ENCODE measurements at places on chromosomes 13 and 19.

DNA sequence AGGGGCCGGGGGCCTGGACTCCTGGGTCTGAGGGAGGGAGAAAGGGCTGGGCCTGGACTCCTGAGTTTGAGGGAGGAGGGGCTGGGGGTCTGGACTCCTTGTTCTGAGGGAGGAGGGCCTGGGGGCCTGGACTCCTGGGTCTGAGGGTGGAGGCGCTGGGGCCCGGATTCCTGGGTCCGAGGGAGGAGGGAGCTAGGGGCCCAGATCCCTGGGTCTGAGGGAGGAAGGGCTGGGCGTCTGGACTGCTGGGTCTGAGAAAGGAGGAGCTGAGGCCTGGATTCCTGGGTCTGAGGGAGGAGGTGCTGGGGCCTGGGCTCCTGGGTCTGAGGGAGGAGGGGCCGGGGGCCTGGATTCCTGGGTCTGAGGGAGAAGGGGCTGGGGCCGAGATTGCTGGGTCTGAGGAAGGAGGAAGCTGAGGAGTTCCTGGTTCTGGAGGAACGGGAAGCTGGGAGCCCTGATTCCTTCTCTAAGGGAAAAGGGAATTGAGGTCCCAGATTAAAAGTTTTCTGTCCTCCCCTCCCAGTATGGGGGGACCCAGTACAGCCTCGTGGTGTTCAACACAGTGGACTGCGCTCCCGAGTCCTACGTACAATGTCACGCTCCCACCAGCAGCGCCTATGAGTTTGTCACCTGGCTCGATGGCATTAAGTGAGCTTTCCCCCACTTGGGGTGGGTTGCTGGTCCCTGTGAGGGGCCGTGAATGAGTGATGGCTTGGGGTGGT, 721 bp downstream of the MED25 start:
- DNase-seq, result no peak

DNA sequence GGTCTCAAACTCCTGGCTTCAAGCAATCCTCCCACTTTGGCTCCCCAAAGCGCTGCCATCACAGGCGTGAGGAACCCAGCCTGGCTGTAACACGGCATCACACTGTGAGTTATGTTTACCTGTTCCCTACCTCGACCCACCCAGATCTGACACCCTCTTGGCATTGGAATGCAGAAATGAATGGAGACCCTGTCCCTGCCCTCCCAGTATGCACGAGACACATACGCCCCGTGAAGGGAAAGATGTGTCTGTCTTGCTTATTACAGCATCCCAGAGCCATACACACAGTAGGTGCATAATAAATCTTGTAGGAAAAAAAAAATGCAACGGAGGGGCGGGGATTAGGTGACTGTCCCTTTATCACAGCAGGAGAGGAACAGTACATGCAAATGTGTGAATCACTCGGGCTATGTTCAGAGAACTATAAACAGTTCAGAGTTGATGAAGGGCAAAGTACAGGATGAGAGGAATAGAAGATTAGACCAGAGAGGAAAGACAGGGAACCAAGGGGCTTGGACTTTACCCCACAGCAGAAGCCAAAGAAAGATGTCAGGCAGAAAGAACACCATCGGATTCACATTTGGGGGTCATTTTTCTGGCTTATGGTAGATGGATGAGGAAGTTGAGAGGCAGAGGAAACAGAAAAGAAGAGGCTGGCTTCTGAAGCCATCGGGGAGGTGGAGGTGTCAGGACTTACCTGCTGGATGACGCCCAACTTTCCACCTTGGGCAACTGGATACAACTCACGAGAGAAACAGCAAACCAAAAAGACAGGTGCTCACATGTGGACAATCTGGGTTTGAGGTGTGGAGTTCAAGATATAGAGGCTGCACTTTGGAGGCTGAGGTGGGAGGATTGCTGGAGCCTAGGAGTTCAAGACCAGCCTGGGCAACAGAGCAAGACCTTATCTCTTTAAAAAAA, 94.3 kb downstream of the INSR start:
- DNase-seq, result no peak

DNA sequence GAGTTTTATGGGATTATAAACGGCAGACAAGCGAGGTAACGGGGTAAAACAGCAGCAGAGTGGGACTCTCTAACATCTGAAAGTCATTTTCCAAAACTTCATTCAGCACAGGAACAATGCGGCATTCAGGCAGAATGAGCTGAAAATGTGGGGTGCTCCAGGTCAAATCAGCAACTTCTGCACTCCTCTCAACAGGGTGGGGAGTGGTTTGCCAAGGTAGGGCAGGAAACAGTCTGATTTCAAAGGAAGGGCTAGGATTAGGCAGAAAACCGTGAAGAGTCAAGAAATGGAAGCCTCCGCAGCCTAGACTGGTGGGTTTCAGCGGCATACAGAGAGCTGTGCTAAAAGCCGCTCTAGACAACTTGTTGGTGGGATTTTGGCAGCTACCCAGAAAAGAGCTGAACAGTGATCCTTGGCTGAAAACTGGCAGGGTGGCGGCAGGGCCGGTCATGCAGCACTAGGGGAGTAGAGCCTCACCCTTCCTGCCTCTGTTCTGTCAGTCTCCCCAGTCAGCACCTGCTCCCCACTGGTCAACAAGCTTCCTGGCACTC, 154.2 kb upstream of the KLF12 start:
- no peak for DNase-seq

DNA sequence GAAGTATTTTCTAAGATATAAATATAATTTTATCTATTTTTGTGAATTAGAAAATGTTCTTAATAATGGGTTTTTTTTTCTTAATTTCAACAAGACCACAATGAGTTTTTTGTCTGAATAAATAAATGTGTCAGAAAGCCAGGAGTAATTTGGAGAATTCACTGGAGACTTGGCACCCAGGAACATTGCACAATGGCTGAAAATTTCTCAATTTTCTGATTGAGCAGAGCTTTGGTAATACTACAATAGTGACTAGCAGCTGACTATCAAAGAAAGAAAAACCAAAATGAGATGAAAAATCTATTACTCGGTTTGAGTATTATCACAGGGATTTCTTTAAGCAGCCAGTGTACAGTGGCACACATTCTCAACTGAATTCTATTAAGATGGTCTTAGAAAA, 394.4 kb upstream of the PCDH20 start:
- DNase-seq, result no peak

DNA sequence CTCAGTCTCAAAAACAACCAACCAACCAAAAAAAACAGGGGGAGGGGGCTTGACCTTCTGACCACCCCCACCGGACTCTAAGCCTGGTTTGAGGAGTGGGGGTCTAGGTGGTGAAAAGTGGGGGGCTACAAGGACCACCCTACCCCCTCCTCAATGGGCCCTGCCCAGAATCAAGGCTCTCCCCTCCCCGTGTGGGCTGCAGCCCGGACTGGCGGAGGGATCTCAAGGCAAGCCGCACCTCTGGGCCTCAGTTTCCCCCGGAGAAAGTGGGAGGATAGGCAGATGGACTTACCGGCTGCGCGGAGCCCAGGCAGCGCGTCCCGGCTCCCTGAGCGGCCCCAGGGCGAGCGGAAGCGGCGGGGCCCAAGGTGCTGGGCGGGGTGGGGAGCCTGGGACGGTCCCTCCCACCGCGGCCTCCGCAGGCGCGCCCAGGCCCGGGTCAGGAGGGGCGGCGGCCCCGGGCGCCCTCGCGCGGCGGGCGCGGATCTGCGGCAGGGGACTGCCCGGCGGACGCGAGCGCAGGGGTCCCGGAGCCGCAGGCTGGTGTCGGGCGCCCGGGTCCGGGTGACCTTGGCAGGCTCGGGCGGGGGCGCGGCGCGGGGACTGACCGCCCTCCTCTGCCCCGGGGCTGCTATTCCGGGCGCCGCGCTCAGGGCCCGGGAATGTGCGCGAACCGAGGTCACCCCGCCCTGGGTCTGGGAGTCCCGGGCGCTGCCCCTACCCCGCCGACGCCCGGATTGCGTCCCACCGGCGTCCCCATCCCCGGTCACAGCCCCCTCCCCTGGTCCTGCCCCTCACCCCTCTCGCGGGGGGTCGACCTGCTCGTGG, at the start of gene ADAMTSL5:
TSS of gene ADAMTSL5 (minus strand) at position 349 of the 828 bp plus-strand sequence. CDS start 2,076 bp downstream, outside the sequence.
- DNase-seq, result no peak

DNA sequence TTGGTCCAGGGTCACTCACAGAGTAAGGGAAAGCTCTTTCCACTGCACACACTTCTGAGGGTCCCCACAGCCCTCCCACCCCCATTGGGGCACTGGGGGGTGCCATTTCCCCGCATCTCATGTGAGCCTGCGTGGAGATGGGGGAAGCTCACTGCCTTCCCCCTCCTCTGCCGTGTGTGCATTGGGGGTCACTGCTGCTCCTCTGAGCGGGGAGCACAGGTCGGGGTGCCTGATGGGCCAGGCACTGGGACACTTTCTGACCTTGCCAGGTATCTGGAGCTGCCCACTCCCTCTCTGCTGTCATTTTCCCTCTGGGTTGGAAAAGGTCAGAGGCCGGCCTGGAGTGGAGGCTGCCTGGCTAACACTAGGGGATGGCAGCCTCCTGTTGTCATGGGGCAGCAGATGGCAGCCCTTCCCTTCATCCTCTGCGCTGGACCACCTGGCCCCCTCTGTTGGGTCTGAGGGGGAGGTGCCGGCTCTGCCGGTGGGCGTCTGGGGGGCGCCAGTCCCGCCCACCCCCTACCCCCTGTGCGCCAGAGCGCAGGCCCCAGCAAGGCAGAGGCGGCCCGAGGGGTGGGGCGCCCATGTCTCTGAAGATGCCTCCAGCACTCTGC, 9.1 kb downstream of the SSBP4 start:
- peak; percentile 78 for DNase-seq

DNA sequence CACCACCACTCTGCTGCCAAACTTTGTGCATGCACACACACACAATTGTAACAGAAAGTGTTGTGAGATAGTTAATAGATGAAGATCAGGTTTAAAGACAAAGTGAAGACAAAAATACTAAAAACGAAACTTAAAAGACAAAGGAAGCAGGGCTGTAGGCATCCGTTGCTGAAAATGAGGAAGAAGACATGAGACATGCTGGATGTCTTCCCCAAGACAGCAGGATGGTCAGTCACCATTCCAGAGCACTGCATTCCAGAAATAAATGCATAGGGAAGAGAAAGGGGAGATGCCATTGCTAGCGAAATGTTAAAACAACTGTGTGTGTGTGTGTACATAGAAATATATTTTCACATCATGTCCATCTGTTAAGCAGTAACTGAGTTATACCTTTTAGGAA, 520.1 kb downstream of the SUCLA2 start:
- DNase-seq, result no peak

- DNase-seq, result no peak
These were observed 58.9 kb downstream of the RAP2A start for GRCh38 chr13:97492684-97493371.

DNA sequence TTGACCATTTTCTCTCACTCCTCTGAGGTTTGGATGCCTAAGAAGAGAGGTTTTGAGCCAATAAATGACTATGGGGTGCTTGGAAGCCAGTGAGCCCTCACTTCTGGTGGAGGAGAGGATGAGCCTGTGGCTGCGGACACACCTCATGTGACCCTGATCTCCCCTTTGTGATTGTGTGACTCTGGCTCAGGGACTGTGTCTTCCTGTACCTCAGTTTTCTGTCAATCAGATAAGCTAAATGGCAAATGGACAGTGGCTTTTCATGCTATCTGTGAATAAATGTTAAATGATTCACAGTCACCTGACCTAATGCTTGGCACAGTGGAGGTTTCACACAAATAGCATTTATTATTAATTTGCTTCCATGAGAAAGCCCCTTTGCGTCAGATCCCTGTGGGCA, 2.7 kb downstream of the PSG8 start:
- DNase-seq, result no peak

- DNase-seq, result no peak
These were observed 249.4 kb upstream of the PCDH20 start for GRCh38 chr13:61664801-61665705.

DNA sequence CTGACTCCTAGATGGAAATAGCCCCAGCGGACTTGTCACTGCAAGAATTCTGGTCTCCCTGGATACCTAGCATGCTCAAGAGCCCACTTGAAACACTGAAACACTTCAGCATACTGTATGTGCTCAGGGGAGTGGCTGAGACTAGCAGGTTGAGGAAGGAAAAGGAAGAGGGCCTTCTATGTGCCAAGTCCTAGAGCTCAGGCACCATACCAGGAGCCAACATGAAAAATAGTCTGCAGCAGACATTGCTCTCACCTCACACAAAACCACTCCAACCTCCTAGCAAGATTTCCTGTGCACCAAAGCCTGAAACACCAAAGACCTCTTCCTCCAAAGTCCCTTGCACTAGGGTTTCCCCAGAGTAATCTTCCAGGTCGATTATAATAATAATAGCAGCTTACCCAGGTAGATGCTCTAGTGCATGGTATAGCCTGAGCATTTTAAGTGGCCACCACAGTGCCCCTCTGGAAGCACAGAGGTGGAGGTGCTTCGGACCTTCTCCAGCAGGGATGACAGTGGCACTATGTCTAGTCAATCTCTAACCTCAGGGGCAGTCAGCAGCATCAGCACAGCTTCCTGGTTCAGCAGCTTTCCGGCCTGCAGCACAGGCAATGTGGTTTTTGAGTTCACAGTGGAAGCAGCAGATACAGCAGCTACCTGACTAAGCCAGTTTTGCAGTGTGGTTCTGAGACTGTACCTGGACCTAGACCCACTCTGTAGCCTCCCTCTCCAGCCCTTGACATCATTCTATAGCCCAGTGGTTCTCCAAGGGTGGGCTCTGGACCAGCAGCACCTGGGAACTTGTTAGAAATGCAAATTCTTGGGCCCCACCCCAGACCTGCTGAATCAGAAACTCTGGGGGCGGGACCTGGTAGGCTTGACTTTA, 45.6 kb upstream of the UBE2L5 start:
- no peak for DNase-seq

GRCh38 chr19:30390356-30390988, 18.3 kb downstream of the ZNF536 start:
- no peak for DNase-seq

DNA sequence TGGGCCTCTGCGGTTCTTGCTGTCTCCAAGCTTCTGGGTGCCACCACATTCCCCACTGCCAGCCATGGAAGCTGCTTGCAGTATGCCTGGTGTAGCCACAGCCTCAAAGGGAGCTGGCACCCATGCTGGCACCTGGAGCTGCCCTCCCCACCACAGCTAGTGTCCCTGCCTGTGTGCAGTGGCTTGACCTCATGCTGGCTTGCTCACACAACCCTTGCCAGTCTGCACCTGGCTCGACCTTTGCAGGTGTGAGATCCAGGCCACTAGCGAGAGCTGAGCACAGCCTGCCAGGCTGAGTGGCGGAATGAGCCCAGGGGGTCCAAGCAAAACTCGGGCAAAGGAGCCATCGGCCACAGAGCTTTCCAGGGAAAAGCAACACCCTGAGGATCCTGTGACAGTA, 236.7 kb upstream of the CSNK1A1L start:
- DNase-seq, result no peak

Data from D341Med (cell line).